ENCODE measurements at places on chromosomes 6 and 20. TPM values are rescaled to one million over a fixed set of nuclear protein-coding genes. Genes with fewer than 3 reads are reported as not detected.

Gene MCM9
- total RNA-seq: 11.2 TPM

Gene TP53TG5
- total RNA-seq: not detected

Gene CRISP3
- not detected for total RNA-seq

Gene CST3
- total RNA-seq: 120 TPM
